ENCODE measurements at places on chromosomes 11 and 22. TPM values are rescaled to one million over a fixed set of nuclear protein-coding genes. Genes with fewer than 3 reads are reported as not detected.

CHADL gene
- total RNA-seq, result 0.84 TPM

- H3K4me3 ChIP-seq, result no peak overlapping the region
- no peaks in the 10 kb centered on the region for H3K27me3 ChIP-seq
- no peaks in the 10 kb centered on the region for H3K4me1 ChIP-seq
- H3K36me3 ChIP-seq, result no peaks in the 10 kb centered on the region
- H3K27ac ChIP-seq, result no peak overlapping the region
Observed at GRCh38 chr11:115674176-115674936, 170.1 kb upstream of the CADM1 start.

- H3K27me3 ChIP-seq, result no peaks in the 10 kb centered on the region
- no peaks in the 10 kb centered on the region for H3K4me1 ChIP-seq
- H3K36me3 ChIP-seq, result peaks cover 3% of the 10 kb centered on the region
- no peak for DNase-seq
- no peak overlapping the region for H3K4me3 ChIP-seq
Observed at GRCh38 chr11:68090706-68091105, 30.5 kb downstream of the CHKA start.

PLAAT5 gene
- total RNA-seq, result 16.0 TPM

MMP8 gene
- total RNA-seq, result not detected

GRCh38 chr11:108909041-108909440, 244.2 kb downstream of the DDX10 start:
- no peak overlapping the region for H3K4me3 ChIP-seq
- H3K36me3 ChIP-seq, result no peaks in the 10 kb centered on the region
- no peaks in the 10 kb centered on the region for H3K4me1 ChIP-seq
- DNase-seq, result no peak
- H3K27me3 ChIP-seq, result no peaks in the 10 kb centered on the region

- H3K27ac ChIP-seq, result no peak overlapping the region
- no peaks in the 10 kb centered on the region for H3K36me3 ChIP-seq
- no peaks in the 10 kb centered on the region for H3K4me1 ChIP-seq
- no peak overlapping the region for H3K4me3 ChIP-seq
Observed at GRCh38 chr22:41574847-41575381, 14.1 kb downstream of the CSDC2 start.

TYR gene
- total RNA-seq, result not detected

GRCh38 chr11:17472467-17472866, 4.2 kb downstream of the ABCC8 start:
- no peak overlapping the region for H3K27ac ChIP-seq
- H3K4me1 ChIP-seq, result peaks cover 6% of the 10 kb centered on the region
- no peak overlapping the region for H3K4me3 ChIP-seq
- H3K36me3 ChIP-seq, result no peaks in the 10 kb centered on the region
- peaks cover 31% of the 10 kb centered on the region for H3K27me3 ChIP-seq
- no peak for DNase-seq

- no peak for DNase-seq
- 0 out of 2 replicates have a peak, but pooled peaks cover 2% of the 10 kb centered on the region for H3K4me1 ChIP-seq
- H3K27me3 ChIP-seq, result no peaks in the 10 kb centered on the region
- H3K4me3 ChIP-seq, result no peak overlapping the region
- H3K27ac ChIP-seq, result no peak overlapping the region
- H3K36me3 ChIP-seq, result peaks cover 8% of the 10 kb centered on the region
Observed at GRCh38 chr11:19931771-19932369, 219.2 kb downstream of the NAV2 start.

- H3K27ac ChIP-seq, result no peak overlapping the region
- no peaks in the 10 kb centered on the region for H3K36me3 ChIP-seq
- H3K4me1 ChIP-seq, result no peaks in the 10 kb centered on the region
- H3K4me3 ChIP-seq, result no peak overlapping the region
- H3K27me3 ChIP-seq, result peaks cover 23% of the 10 kb centered on the region
Observed at GRCh38 chr11:112965656-112966055, 4.4 kb downstream of the NCAM1 start.

DNA sequence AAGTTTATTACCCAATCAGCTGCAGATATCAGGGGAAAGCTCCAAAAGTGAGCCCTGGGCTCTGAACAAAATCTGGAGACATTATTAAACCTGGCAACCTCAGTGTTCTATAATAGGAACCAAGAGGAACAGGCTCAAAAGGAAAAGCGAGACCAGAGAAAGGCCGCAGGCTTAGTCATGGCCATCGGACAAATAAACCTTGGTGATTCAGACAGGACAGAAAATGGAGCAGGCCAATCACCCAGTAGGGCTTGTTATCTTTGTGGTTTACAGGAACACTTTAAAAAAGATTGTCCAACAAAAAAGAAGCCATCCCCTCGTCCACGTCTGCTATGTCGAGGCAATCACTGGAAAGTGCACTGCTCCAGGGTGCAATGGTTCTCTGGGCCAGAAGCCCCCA, 7.7 kb upstream of the PANX1 start:
- DNase-seq, result no peak
- H3K27me3 ChIP-seq, result no peaks in the 10 kb centered on the region
- H3K4me3 ChIP-seq, result no peak overlapping the region
- no peak overlapping the region for H3K27ac ChIP-seq

CNIH2 gene
- total RNA-seq, result 15.8 TPM

- no peak for DNase-seq
- H3K4me1 ChIP-seq, result peaks cover 16% of the 10 kb centered on the region
- H3K36me3 ChIP-seq, result no peaks in the 10 kb centered on the region
- H3K4me3 ChIP-seq, result no peak overlapping the region
- no peaks in the 10 kb centered on the region for H3K27me3 ChIP-seq
- H3K27ac ChIP-seq, result no peak overlapping the region
Observed at GRCh38 chr22:17922925-17923903, 101.1 kb downstream of the MICAL3 start.

DNA sequence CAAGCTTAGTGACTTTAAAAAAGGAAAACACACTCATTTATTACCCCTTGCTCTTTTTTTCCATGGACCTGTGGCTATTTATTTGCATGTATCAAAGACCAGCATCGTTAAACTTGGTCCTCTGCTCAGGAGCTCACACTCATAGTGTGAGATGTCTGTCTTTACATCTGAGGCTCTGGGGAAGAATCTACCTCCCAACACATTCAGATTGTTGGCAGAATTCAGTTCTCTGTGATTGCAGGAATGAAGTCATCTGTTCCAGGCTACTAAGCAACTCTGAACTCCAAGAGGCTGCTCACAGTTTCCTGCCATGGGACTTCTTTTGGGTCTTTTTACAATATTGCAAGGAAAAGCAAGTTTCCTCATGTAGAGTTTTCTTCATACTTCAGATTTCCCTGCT, 138.8 kb downstream of the LRRC4C start:
- no peaks in the 10 kb centered on the region for H3K36me3 ChIP-seq
- no peak overlapping the region for H3K4me3 ChIP-seq
- no peaks in the 10 kb centered on the region for H3K27me3 ChIP-seq
- H3K4me1 ChIP-seq, result no peaks in the 10 kb centered on the region
- H3K27ac ChIP-seq, result no peak overlapping the region

DNA sequence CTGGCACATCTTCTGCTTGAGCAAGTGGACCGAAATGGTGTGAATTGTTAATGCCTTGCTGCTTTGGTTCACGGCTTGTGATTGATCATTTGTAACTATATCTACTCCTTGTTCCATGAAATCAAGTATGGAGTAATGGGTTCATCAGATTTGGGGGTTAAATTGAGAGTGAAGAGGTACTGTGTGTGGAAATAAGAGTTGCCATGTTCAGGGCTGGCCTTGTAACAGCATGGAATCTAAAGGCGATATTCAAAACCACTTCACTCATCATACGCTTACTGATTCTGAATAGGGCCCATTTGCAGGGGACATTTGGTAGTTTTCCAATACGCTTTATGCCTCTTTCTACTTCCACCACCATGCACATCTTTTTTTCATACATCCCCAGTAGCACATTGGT, 122.2 kb downstream of the DCDC1 start:
- H3K4me1 ChIP-seq, result no peaks in the 10 kb centered on the region
- no peak for DNase-seq
- H3K4me3 ChIP-seq, result no peak overlapping the region
- H3K27me3 ChIP-seq, result no peaks in the 10 kb centered on the region
- no peak overlapping the region for H3K27ac ChIP-seq

- no peaks in the 10 kb centered on the region for H3K4me1 ChIP-seq
- H3K36me3 ChIP-seq, result no peaks in the 10 kb centered on the region
- H3K4me3 ChIP-seq, result no peak overlapping the region
- no peak overlapping the region for H3K27ac ChIP-seq
- no peaks in the 10 kb centered on the region for H3K27me3 ChIP-seq
Observed at GRCh38 chr11:64787526-64788320, 9.4 kb upstream of the SF1 start.

DNA sequence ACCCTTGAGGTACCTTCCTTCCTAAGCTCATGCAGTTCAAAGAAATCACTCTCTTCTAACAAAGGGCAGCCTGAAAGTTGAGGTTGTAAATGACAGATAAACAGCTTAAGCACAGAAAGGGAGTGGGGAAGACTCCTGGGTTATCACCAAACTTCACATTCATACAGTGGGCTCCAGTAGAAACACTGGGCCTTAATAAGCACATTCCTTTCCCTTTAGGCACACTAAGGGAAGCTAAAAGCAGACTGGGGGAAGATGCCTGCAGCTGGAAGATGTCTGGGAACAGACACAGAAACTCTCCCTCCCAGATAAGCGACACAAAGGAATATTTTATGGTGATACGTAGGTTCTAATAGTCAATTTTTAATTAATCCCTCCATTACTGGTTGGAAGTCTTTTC, 350.3 kb upstream of the MPPED2 start:
- H3K36me3 ChIP-seq, result no peaks in the 10 kb centered on the region
- no peak for DNase-seq
- no peak overlapping the region for H3K27ac ChIP-seq
- H3K27me3 ChIP-seq, result no peaks in the 10 kb centered on the region

DNA sequence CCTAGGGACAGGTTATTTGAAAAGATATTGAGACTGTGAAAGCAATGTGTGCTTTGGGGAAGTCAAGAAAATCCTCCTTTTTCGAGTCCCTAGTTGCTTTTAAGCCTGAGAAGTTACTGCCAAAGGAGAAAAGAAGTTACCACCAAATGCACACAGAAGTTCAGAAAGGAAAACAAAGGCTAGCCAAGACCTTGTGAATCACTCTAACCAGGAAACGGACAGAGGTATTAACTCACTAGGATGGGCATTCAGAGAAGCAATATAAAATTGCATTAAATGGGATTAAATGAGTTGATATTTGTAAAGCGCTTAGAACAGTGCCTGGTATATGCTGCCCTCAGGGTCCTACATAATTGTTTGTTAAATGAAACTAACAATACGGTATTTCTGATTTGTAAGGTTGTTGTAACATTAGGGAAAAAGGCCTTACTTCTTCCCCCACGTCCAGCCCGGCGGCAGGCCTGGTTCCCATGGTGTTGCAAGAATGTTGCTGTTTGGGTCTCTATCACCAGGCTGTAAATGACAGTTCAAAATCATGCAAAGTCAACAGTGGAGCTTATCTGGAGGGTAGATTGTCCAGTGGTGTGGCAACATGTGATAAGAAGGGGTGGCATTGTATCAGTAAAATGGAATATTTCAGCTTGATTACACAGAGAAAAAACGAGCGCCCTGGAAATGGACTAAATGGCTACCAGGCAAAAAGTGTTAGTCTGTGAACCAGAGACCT, 7.1 kb downstream of the TMA7B start:
- no peak overlapping the region for H3K27ac ChIP-seq
- no peaks in the 10 kb centered on the region for H3K27me3 ChIP-seq
- no peaks in the 10 kb centered on the region for H3K36me3 ChIP-seq
- no peak for DNase-seq

BTBD18 gene
- total RNA-seq, result not detected

DNA sequence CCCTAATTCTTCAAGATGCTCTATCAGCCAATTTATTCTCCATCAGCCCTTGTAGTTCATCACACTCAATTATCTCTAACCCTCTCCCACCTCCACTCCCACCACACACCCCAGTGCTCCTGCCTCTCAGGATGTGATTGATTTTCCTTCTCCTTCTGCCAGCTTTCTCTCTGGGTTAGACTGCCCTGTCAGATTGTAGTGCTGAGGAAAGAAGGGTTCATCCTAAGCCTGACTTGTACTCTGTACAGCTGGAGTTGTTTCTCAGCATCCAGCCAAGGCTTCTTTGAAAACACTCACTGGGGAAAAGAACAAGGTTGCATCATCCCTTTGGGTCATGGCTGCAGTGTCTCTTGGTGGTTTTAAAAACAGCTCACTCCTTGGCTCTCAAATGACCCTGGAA, 61.2 kb downstream of the CECR2 start:
- no peak overlapping the region for H3K27ac ChIP-seq
- no peak overlapping the region for H3K4me3 ChIP-seq
- no peaks in the 10 kb centered on the region for H3K27me3 ChIP-seq
- H3K36me3 ChIP-seq, result no peaks in the 10 kb centered on the region

OR2AT4 gene
- not detected for total RNA-seq

- no peaks in the 10 kb centered on the region for H3K4me1 ChIP-seq
- H3K4me3 ChIP-seq, result no peak overlapping the region
- no peak for DNase-seq
- H3K36me3 ChIP-seq, result peaks cover 8% of the 10 kb centered on the region
- H3K27me3 ChIP-seq, result no peaks in the 10 kb centered on the region
- H3K27ac ChIP-seq, result no peak overlapping the region
Observed at GRCh38 chr11:67438158-67438902, 848 bp upstream of the PTPRCAP start.

GRCh38 chr11:75949023-75949672, 134.1 kb downstream of the UVRAG start:
- H3K27ac ChIP-seq, result no peak overlapping the region
- H3K4me1 ChIP-seq, result no peaks in the 10 kb centered on the region
- DNase-seq, result no peak
- H3K36me3 ChIP-seq, result no peaks in the 10 kb centered on the region
- H3K27me3 ChIP-seq, result no peaks in the 10 kb centered on the region

- DNase-seq, result peak; percentile 47
- no peaks in the 10 kb centered on the region for H3K36me3 ChIP-seq
- peaks cover 22% of the 10 kb centered on the region for H3K27me3 ChIP-seq
Observed at GRCh38 chr22:20013382-20013871, 3.2 kb downstream of the ARVCF start.

PRR33 gene
- total RNA-seq, result not detected

MYO7A gene
- 2.4 TPM for total RNA-seq

- no peak overlapping the region for H3K4me3 ChIP-seq
- no peaks in the 10 kb centered on the region for H3K4me1 ChIP-seq
- H3K27ac ChIP-seq, result no peak overlapping the region
- H3K36me3 ChIP-seq, result no peaks in the 10 kb centered on the region
- DNase-seq, result no peak
- no peaks in the 10 kb centered on the region for H3K27me3 ChIP-seq
Observed at GRCh38 chr11:92866679-92867282, 102.7 kb upstream of the MTNR1B start.

Measured in H1 (cell line).